Activated CD4-positive, CD25-positive, alpha-beta regulatory T cell (primary cell): ENCODE measurements at places on chromosomes 6 and 20.
A peak's percentile ranks its signal among the peaks of the same experiment; 100 is the strongest.

DNA sequence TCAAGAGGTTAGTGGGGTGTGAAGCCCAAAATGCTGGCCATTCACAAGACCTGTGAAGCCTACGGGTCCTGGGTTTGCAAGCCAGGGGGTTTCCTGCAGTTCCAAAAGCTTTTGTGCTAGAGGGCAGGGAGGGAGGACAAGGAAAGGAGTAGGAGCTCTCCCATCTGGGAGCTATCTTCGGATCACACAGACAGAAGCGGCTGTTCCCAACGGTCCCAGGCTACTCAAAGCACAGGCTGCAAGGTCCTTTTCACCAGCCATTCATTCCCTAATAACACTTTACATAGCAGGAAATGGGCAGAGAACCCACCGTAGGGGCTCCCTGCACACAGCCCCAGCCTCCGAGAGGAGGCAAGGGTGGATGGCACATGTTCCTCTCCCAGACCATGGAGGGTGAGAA is 296.9 kb downstream of the FOXC1 start:
- DNase-seq = no peak

DNA sequence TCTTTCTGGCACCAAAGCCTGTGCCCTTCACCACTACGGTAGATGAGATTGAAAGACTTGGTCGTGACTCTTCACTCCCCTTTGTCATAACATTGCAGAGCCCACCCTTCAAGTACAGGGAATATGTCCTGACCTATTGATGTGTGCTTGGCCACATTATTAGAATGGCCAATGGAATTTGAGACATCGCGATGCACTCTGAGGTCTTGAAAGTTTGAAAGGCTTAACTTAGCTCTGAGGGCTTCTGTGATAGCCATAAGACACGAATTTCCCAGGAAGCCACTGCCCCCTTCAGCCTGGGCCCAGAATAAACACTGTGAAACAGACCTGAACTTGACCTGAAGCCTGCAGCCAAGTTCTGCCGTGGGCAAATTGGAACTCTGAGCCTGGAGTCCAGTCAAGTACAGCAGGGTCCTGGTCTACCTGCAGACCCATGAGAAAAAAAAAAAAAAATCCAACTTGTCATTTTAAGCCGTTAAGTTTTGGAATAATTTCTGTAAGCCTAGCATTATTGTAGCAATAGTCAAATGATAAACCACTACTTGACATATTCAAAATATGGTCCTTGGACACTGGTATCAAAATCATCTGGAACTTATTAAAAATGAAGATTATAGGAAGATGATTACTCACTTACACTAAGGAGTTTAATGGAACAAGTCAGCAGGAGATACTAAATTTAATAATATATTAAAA is 36.9 kb upstream of the TRAF3IP2 start:
- DNase-seq = no peak

- DNase-seq = peak; percentile 28
These were observed 516 bp downstream of the GTPBP2 start for GRCh38 chr6:43628393-43629103.

DNA sequence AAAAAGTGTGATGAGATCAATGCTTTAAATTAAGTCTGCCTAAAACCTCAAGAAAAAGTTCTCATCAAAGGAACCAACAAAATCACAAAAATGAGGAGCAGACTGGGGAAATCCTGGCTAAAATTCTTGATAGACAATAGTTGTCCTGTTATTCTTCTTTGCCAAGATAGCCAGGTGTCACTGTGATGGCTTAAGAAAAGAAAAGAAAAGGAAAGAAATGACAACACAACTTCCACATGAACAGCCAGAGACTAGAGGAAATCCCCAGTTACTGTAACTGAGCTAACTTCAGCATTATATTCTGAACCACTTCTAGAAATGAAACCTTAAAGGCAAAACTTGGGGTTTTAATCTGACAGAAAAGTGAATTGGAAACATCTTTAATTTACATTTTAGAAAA is 129.6 kb downstream of the CD24 start:
- no peak for DNase-seq

DNA sequence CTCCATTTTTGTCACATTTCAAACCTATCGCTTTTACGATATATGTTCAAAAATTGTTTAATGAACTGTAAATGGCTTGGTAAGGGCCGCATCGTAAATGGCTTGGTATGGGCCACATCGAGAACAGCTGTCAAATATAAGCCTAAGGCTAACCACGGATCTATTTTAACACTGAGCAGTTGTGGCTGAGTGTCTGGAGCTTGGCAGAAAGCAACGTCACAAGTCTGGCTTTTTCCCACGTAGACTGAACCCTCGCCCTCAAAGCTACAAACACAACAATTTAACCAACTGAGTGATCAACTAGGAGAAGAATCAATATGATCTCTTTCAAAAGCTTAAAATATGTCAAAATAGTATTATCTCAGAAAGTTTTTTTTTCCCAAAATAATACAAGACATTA is 71.4 kb upstream of the PRSS16 start:
- no peak for DNase-seq

GRCh38 chr6:155235087-155235486 is 28.7 kb upstream of the CLDN20 start:
- DNase-seq = no peak

- DNase-seq = no peak
These were observed 4.8 kb downstream of the CD93 start for GRCh38 chr20:23081263-23081819.

DNA sequence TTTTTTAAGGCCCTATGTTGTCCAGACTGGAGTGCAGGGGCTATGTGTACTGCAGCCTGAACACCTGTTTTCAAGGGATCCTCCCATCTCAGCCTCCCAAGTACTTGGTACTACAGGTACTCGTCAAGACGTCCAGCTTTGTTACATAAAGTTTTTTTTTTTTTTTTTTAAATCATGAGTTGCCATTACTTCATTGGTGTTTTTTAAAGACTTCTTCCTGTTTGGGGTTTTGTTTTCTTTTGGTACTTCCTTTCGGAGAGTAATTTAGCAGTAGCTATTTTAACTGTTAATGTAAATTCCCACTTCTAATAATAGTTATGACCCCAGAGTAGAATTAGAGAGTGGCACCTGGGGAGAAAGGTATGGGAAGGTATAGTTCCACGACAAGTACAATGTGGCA is 10.5 kb downstream of the ZNFX1 start:
- DNase-seq = no peak

GRCh38 chr6:32837651-32838113 is 857 bp downstream of the TAP2 start:
- DNase-seq = no peak

DNA sequence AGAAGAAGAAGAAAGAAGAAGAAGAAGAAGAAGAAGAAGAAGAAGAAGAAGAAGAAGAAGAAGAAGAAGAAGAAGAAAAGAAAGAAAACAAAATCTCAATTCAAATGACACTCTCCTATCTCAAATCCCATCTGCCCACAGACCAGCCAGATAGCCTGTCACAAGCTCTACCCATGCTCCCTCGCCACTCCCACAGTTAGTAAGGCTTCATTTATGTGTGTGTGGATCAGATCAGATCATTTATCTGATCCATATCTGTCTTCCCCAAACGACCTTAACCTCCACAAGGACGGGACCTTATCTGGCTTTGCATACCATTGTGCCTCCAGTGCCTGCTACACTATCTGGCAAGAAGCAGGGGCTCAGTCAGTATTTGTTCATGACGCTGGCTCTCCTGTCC is 81.9 kb upstream of the RREB1 start:
- no peak for DNase-seq

- DNase-seq = no peak
These were observed 44.1 kb downstream of the CTNNBL1 start for GRCh38 chr20:37737826-37738420.

DNA sequence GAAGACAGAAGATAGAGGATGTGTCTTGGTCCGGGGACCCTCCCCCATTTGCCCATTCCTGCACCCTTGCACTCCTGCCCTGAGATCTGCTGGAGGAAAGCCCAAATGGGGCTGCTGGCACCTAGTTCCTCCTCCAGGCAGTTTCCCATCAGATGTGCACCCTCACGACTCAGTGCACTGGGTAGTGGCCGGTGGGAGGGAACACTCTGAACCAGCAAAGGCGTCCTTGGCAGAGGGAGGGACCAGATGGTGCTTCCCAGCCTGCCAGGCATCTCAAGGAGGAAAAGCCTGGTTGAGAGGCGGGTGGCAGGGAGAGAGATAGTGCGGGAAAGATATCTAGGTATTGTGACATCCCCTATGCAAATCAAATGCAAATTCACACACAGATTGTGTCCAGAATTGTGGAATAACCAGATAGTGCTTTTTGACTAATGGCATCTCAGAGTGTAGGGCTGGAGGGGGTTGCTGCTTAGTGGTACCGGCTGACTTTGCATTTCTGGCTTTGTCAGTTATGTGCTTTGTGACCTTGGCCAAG is 19.5 kb downstream of the TMEM151B start:
- no peak for DNase-seq

DNA sequence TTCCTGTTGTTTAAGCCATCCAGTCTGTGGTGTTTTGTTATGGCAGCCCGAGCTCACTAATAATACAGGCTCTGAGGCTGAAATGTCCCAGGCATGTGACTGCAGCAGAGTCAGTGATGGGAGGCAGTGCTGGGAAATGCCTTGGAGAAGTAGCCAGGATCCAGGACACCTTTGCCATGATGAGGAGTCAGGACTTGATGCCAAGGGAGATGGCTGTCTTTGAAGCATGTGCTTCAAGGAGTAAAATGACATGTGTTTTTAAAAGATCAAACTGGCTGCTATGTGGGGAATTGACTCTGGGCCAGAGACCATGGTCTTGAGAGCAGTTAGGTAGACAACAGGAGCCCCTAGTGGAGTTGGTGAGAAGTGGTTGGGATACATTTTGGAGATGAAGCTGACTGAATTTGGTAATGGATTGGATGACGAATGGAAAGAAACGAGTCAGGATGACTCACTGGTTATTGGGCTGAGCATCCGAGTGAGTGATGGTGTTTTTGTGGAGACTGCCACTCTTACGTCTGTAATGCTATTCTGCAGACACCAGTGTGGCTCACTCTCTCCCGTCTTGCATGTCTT is 322.2 kb downstream of the PLCB1 start:
- no peak for DNase-seq

- DNase-seq = no peak
These were observed 175.5 kb downstream of the RFPL4B start for GRCh38 chr6:112522587-112522986.
